T follicular helper cell (primary cell): ENCODE measurements at places on chromosomes 2 and 18.

DNA sequence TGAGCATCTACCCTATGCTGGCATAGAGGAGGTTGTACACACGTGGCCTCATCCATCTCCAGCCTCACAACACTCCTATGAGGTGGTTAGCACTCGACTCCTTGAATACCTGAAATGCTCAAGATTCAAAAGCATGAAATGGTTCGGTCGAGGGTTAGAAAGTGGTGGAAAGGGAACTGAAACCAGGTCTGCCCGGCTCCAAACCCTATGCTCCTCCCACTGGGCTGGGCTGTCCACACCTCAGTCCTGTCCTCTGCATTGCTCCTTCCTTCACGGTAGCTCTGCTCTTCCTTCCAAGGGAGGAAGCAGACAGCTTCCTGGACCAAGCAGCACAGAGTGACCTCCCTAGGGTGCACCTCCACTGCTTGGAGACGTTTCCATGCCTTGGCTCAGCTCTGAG lies 565.2 kb upstream of the ID2 start:
- DNase-seq = no peak

DNA sequence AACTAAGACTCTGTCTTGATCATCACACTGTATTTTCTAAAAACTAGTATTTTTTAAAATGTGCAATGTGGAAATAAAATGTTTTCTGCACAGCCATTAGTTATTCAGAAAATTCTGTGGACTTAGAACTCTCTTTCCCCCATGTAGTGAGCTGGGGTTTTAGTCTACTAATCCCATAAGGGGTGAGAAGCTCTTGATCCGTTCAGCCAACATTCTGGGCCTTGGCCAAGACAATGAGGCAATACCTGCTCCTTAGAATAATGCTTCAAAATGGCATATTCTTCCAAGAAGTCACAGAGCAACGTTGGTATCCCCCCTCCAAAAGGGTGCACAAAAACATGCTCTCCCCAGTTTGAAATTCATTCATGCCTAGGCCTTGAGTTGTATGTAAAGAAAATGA lies 4.0 kb downstream of the REEP1 start:
- DNase-seq = no peak

DNA sequence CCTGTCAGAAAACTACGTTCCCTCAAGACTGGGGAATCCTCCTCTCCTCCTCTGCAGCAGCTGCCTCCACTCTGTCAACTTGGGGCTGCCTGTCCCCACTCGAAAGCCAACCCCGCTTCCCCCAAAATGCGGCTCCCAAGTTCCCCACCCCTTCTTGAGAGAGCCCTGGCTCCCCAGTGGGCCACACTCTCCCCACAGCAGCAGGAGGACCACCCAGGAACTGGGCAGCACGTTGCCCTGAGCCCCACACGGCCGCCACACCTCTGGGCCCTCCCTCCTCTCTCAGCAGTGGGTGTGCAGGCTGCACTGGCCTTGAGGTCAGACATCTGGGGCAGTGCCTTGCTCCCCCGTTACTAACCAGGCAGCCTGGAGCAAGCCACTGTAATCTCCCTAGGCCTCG lies 9.6 kb upstream of the TEX51 start:
- no peak for DNase-seq

DNA sequence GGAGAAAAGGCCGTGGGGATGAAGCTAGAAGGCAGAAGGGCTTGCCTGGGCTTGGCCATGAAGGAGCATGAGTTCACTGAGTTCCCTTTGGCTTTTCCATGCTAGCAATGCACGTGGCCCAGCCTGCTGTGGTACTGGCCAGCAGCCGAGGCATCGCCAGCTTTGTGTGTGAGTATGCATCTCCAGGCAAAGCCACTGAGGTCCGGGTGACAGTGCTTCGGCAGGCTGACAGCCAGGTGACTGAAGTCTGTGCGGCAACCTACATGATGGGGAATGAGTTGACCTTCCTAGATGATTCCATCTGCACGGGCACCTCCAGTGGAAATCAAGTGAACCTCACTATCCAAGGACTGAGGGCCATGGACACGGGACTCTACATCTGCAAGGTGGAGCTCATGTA lies 2.9 kb downstream of the CTLA4 start:
- no peak for DNase-seq

GRCh38 chr2:127563458-127564428 lies 28.3 kb downstream of the MYO7B start:
- no peak for DNase-seq

- no peak for DNase-seq
These were observed 270.4 kb downstream of the FIGN start for GRCh38 chr2:163465440-163465839.

DNA sequence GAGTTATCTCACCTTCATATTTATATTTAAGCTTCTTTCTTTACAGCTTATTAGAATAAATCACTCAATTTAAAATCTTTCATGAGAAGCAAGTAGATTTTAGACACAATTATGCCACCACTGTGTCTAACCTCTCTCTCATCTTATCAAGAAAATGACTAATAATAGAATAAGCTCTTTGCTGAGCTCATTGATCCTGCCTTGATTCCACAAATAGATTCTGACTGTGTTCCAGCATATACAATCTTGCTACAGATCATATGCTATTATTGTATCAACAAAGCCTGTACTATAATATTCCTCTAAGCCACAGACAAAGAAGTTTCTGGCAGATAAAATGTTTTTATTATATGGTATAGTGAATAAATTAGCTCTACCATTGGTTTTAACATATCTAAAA lies 168.7 kb upstream of the GULP1 start:
- no peak for DNase-seq

- DNase-seq = no peak
These were observed 84.7 kb upstream of the RAB27B start for GRCh38 chr18:54743605-54743995.
